ENCODE measurements at places on chromosomes 16 and 17.

- DNase-seq = peak; percentile 77
Observed at GRCh38 chr17:28738680-28739384, 5.0 kb upstream of the TRAF4 start.

DNA sequence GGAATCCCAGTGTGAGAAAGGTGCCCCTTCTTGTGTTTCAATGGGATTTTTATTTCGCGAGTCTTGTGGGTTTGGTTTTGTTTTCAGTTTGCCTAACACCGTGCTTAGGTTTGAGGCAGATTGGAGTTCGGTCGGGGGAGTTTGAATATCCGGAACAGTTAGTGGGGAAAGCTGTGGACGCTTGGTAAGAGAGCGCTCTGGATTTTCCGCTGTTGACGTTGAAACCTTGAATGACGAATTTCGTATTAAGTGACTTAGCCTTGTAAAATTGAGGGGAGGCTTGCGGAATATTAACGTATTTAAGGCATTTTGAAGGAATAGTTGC, 567 bp downstream of the UBB start:
- DNase-seq = no peak

GRCh38 chr17:51000835-51001638, 119.6 kb downstream of the SPAG9 start:
- no peak for DNase-seq

GRCh38 chr17:43334738-43335402, 63.9 kb upstream of the ARL4D start:
- DNase-seq = no peak

GRCh38 chr17:12269751-12270150, 249.1 kb downstream of the MAP2K4 start:
- DNase-seq = no peak

Data from stimulated activated CD8-positive, alpha-beta memory T cell treated with anti-CD3 and anti-CD28 coated beads, Interleukin-7, amount 100 ng/mL, for 4 hours (primary cell).